ENCODE measurements at places on chromosomes 13 and 19. TPM values are rescaled to one million over a fixed set of nuclear protein-coding genes. Genes with fewer than 3 reads are reported as not detected.

CAMSAP3 gene
- total RNA-seq = 20.5 TPM

- DNase-seq = peak; percentile 94
Measured at GRCh38 chr19:41958367-41959055, 610 bp downstream of the RABAC1 start.

DNA sequence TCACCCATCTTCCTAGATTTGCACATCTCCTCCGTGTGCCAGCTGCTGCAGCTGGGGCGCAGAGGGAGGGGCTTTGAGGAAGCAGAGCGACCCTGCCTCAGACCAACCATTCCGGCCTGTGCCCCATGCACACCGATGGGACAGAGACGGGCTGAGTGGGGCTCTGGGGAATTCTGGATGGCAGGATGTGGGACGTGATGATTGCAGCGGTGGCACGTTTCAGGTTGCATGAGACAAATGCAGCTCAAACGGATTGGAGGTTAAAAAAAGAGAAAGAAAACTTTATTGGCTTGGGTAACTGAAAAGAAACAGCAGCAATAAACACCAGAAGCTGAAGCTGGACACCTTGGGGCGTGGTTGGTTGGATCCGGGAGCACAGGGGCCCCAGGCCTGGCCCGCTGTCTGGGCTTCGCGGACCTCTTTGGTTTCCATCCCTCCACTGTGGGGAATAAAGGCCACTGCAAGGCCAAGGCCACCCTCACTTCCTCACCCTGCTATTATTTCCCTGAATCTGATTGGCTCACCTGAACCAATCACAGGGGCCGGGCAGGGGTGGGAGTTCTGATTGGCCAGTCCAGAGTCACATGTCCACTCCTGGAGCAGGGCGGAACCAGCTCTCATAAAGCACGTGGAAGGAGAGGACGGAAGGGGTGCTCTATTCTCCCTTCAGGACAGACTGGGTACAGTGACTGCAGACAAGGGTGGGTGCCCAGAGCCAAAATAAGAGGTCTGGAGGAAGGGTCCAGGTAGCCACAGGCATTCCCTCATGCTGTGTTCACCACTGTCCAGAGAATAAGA, 6.1 kb upstream of the ZNF787 start:
- DNase-seq = no peak

DNA sequence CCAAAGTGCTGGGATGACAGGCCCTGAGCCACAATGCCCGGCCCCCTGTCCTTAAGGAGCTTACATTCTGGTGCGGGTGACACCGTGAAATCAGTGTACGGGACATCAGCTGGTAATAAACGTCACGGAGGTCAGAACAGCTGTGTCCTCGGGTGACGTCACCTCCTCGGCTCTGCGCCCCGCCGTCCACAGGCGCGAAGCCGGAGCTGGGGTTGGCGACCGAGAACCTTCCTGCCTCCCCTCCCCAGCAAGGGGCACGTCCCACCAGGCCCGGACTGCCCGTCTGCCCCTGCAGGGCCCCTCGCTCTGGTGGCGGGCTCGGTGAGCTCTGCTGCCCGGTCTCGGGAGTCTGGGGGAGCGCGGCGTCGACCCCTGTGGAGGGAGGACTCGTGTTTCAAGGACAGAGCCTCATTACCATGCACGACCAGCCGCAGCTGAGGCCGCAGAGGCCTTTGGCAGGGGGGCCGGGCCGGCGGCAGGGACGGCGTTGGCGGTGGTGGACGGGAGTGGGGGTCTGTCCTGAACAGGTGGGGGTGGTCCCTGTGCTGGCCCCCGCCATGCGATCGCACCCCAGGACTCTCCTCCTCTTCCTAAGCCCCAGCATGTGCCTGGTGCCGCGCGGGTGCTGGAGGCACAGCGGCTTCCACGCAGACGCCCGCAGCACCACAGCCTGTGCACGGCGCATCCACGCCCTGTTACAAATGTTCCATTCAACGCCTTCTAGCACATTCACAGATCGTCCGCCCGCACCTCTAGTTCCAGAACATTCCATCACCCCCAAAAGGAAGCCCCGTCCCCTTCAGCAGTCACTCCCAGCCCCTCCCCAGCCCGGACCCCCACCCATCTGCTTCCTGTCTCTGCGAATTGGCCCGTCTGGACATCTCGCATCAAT, 5.4 kb downstream of the LINGO3 start:
- DNase-seq = peak; percentile 85

FBXO17 gene
- total RNA-seq = 7.1 TPM

ZNF98 gene
- total RNA-seq = not detected

GRCh38 chr19:56834564-56835375, 5.8 kb downstream of the PEG3 start:
- no peak for DNase-seq

NBEA gene
- 7.1 TPM for total RNA-seq

WDR88 gene
- total RNA-seq = not detected

- DNase-seq = no peak
Measured at GRCh38 chr19:18225702-18226468, at the start of gene PDE4C. PDE4C (minus strand) TSS chr19:18226438; CDS start chr19:18226415, 23 bp downstream.

- peak; percentile 56 for DNase-seq
Measured at GRCh38 chr19:44685877-44686276, 13.1 kb upstream of the CEACAM16 start.

GRCh38 chr19:10478903-10479384, 24.2 kb downstream of the KEAP1 start:
- DNase-seq = peak; percentile 68

- DNase-seq = peak; percentile 57
Measured at GRCh38 chr13:41613984-41614661, 156.8 kb downstream of the RGCC start.

DNA sequence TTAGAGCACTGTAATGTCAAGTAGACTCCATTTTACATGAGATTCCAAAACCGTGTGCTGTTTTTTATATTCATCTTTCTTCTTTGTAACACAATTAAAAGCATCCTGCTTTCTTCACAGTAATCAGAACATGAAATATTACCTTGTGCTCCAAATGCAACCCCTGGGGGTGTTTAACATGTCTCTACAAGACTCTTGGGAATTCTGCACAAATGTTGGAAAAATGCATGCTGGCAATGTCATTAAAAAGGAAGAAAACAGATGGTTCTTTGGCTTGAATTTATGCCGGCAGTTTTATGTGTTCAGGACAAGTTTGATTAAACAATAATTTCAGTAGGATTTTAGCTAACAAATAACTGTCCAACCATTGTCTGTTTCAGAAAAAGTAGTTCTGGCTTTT, 159.1 kb downstream of the LIG4 start:
- no peak for DNase-seq

MEIOSIN gene
- total RNA-seq = not detected

PSG4 gene
- total RNA-seq = not detected

MATK gene
- total RNA-seq = 9.1 TPM

KIRREL2 gene
- 0.08 TPM for total RNA-seq

ADGRE3 gene
- 0.50 TPM for total RNA-seq

RGL3 gene
- 68.2 TPM for total RNA-seq

DNA sequence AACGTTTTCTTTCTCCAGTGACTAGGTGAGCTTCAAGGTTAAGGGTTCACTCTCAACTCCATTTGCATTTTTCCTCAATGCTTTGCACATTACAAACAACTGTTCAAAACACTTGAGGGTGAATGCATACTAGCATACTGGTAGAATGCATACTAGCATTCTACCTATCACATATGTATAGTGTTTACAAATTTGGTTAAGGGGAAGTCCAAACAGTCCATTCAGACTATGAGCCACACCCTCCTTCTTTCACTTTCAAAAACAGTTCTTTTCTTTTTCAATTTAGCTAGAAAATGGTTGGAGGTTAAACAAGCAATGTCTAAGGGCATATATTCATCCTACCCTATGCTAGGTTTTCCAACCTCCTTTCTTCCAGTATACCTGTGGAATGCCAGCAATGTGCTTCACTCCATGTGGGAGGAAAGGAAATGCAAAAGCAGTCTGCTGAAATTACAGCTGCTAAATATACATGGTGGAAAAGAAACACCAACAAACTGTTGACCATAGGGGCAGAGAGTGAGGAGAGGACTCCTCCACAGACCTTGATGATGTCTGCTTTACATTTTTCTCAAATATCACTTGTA, 102.6 kb downstream of the DOCK9 start:
- DNase-seq = no peak

GAPDHS gene
- not detected for total RNA-seq

CRB3 gene
- 78.8 TPM for total RNA-seq

DNA sequence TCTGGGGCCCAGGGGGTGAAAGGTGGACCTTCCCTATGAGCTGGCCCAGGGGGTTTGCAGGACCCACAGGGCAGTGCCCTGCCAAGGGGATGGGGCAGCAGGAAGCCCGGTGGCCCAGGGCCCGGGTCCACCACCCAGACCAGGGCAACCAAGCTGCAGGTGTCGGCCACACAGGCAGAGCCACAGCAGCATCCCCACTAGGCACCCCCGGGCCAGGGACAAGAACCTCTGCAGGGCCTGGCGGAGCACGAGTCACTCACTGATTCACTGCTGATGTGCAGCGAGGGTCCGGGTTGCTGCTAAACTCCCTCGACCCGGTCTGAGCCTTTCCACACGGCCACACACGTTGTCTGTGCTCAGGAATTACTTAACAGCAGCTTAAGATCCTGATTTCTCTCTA, 8.8 kb downstream of the FZR1 start:
- DNase-seq = no peak

SBSN gene
- total RNA-seq = 0.20 TPM
